ENCODE measurements at places on chromosomes 5 and 9. TPM values are rescaled to one million over a fixed set of nuclear protein-coding genes. Genes with fewer than 3 reads are reported as not detected.

Gene ABO
- 32.6 TPM for total RNA-seq

- no peak overlapping the region for H3K27ac ChIP-seq
- no peak for DNase-seq
- no peaks in the 10 kb centered on the region for H3K4me1 ChIP-seq
- no peaks in the 10 kb centered on the region for H3K36me3 ChIP-seq
These were observed 137.0 kb downstream of the PAX5 start for GRCh38 chr9:36897019-36897418.

DNA sequence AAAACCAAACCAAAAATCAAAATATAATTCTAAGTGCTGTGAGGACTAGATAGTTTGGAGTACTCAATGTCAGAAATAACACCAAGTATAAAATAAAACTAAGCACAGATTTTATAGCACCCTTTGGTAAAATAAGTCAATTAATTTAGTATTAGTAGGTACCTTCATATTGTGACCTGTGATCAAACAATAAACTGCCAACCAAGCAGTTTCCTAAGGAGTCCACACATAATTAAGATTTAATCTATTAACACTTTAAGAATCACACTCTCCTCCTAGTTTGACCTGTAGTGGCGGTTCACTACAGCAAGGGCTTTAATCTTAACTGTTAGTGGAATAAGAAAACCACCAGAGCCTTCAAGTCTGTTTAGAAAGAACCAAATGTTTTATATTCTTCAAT lies 2.8 kb downstream of the HNRNPK start:
- H3K27ac ChIP-seq: peak overlapping the region; percentile 7
- DNase-seq: no peak
- H3K4me1 ChIP-seq: peaks cover 22% of the 10 kb centered on the region
- peaks cover 52% of the 10 kb centered on the region for H3K36me3 ChIP-seq

DNA sequence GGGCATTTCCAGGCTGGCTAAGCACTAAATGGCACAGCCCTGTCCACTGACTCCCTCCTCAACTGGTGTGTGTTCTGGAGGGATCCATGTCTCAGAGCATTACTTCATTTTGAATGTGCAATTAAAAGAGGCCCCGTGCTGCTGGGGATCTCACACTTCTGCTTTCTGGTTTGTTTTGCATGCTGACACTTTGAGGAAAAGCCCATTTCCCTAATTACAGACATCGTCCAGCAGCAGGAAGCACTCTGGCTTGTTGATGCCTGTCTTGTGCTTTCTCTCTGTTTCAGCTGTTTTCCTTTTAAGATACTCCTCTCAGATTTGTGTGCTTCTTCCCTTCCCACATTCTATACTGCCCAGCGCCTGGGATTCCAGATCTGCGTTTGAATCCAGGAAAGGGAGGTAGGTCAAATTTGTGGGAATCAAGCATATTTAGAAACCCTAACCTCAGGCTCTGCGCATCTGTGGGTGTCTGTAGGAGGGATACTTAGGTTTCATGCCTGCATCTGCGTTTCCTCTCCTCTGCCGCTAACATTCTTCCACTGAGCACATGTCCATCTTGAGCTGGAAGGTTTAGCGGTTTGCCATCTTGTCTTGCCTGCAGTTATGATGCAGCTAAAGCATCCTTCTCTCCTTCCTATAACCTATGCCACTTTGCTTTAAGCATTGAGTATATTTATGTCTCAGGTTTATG lies 25.7 kb downstream of the SYK start:
- H3K4me1 ChIP-seq: peaks cover 7% of the 10 kb centered on the region
- no peaks in the 10 kb centered on the region for H3K36me3 ChIP-seq
- no peak overlapping the region for H3K27ac ChIP-seq
- no peak overlapping the region for H3K4me3 ChIP-seq
- no peak for DNase-seq
- no peaks in the 10 kb centered on the region for H3K27me3 ChIP-seq

DNA sequence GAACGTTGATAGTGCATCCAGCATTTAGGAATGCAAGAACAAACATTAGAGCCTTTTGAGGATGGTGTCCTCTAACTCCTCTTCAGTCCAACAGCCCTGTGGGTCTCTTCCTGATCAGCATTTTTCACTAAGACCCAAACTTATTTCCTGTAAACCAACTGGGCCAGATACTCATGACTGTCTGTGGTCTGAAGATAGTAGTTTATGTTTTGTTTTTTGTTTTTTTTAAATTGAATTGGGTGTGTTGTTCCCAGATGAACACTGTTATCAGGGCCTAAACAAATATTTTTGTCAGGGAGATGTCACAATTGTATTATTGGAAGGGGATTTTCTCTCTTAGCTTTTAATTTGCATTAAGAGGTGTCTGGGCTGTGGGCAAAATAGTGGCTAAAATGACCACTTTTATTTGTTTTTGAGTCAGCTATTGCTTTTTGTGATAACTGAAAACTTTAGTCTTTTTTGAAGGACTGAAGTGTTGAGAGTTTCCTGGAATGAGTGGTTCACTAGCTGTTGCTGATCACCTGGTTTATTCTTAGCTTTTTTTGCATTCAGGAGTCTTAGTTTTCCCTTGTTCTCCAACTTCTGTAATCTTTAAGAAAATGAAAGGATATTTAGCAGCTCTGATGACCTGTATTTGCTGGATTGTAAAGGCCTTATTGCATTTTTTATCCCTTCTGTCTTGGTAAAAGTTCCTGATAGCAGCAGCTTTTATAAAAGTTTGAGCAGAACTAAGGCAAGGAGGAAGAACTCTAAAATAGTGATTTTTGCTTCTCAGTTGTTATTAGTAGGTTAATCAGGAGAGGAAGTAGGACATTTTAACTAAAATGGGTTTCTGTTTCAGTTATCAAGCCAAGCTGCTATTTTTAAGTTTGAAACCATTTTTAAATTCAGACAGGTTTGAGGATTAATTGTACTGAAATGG lies 5.5 kb downstream of the MAN2A1 start:
- H3K27me3 ChIP-seq: no peaks in the 10 kb centered on the region
- no peak for DNase-seq
- H3K4me1 ChIP-seq: peaks cover 18% of the 10 kb centered on the region
- H3K27ac ChIP-seq: no peak overlapping the region
- H3K36me3 ChIP-seq: no peaks in the 10 kb centered on the region

DNA sequence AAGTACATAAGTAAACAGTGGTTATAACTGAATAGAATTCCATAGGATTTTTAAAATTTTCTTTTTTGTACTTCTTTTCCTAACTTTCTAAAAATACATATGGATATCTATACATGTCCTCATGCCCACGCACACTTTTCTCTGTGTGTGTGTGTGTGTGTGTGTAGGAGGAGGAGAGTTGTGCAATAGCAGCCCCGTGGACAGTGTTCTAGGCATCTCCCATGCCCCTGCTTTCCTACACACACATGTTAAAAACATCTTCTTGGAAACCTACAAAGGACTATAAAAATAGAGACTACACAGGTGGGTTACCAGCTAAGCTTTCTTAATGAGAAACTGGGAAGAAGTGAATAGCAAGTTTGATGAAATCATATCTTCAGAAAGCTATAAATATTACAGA lies 19.8 kb upstream of the HEXB start:
- H3K36me3 ChIP-seq: no peaks in the 10 kb centered on the region
- no peak for DNase-seq
- H3K4me1 ChIP-seq: no peaks in the 10 kb centered on the region
- H3K4me3 ChIP-seq: no peak overlapping the region

All from thyroid gland (tissue), 4 donors.